HuH-7.5 (cell line): ENCODE measurements at places on chromosomes 4 and X.

GRCh38 chr4:5758741-5759140 is 47.7 kb downstream of the EVC start:
- no peak for DNase-seq

DNA sequence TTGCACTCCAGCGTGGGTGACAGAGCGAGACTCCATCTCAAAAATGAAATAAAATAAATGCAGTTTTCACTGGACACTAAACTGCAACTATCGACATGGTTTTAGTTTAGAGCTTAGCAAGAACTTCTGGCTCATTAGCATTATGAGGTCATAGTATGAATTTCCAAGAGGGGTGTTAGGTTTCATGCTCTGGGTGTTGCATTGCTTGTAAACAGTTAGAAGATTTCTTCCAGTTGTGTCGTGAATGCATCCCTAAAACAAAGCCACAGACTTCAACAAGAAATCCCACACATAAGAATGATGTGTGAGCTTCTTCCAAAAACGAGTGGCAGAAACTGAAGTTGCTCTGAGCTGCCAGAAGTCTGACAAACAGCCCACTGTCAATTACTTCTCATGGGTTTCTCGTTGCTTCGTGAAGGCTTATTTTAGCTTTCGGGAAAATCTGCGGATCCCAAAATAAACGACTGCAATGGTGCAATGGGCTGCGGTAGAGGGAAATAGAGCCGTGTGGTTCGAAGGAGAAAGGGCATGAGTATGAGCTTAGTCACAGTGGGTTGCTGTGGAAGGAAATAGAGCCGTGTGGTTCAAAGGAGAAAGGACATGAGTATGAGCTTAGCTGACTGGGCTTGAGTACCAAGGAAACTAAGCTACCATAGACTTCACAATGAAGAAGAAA is 354.9 kb downstream of the DHRSX start:
- DNase-seq, result no peak

- DNase-seq, result no peak
Measured at GRCh38 chr4:65658117-65658516, 12.2 kb downstream of the EPHA5 start.

DNA sequence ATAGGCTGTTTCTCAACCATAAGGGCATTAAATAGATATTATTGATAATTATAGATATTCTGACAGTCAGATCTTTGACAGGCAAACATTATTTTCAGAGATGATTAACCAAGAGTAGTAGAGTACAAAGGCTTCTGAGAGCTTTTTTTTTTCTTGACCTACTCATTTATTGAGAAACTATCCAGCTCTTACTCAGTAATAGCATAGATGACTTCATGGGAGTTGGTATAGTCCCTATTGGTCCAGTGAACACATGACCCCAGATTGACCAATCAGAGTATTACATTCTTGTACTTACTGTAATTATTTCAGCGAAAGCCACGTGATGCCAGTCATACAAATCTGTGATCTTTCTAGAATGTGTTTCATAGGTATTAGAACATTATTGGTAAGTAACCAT is 508.7 kb downstream of the FSTL5 start:
- DNase-seq, result no peak

- DNase-seq, result no peak
Measured at GRCh38 chr4:141155586-141155985, 22.3 kb upstream of the RNF150 start.

DNA sequence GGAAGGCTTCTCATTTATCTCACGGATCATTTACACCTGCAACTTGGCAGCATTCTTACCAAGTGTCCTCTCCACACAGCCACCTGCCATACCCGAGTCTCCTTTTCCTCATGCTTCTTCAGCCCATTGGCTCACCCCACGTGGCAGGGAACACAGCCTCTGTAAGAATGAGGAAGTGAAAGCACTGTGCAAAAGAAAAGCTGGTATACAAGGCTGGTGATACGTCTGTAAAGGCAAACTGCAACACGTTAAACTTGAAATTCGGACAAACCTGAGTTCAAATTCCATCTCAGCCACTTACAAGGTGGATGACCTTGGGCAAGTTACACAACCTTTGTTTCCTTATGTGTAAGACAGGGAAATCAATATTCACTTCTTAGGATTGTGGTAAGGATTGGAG is 164.0 kb upstream of the RASGEF1B start:
- DNase-seq, result no peak

DNA sequence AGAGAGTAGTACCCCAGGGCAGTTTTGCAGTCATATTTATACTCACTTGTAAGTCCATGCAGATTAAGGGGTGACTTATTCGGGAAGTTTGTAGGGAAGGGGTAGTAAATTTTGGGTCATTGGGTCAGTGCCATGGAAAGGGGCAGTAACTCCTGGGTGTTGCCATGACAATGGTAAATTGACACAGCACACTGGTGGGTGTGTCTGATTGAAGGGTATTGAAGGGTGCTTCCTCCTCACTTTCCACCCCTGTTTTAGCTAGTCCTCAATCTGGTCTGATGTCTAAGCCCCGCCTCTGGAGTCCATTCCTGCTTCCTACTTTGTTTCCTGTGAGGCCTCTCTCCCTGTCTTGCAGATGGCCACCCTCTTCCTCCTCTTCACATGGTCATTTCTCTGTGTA is 11.9 kb downstream of the ODAPH start:
- DNase-seq, result no peak

- DNase-seq, result no peak
Measured at GRCh38 chrX:18490806-18491555, 65.6 kb downstream of the CDKL5 start.

- DNase-seq, result no peak
Measured at GRCh38 chr4:83454686-83455085, 937 bp downstream of the HELQ start.

DNA sequence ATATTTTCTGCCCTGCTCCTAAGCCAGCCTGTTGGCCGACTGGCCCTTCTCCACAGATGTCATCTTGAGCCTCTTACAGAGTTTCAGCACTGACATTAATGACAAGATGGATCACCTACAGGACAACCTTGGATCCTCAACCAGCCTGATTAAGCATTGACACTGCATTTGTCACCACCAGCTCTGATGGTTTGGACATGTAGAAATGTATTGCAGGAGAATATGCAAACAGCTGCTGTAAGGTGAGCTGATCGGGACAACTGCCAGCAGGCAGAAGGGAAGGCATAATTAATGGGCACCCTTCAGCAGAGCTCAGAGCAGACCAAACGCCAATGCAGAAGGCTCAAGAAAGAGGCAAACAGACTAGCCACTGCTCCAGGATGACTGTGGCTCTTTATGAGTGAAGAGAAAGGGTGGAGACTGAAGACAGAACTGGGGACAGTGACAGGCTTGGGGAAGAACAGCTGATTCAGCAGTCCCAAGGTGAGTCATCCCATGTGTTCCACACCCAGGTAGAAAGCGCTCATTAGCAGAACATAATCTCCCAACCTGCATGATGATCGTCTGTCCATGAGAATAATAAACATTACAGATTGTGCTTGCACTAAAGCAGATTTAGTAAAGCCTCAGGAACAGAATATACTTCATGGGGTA is 6.7 kb downstream of the CORIN start:
- no peak for DNase-seq

GRCh38 chr4:77358315-77358928 is 201.4 kb downstream of the CCNG2 start:
- DNase-seq, result peak; percentile 10

GRCh38 chrX:3192835-3193234 is 151.6 kb downstream of the ARSF start:
- no peak for DNase-seq

DNA sequence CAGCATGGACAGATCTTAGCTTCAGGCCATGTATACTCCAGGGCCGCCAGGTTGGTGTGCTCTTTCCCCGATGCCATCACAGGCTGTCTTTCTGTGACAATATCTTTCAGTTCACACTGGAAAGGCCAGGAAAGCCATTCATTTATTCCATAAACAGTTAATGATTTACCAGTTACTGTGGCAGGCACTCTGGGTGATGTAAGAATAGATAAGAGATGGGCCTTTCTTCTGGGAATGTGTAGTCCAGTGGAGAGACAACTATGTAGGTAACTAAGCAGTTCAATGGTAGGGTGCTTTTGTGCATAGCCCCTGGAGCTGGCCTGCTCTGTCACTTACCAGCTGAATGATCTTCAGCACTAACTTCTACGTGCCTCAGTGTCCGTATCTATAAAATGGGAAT is 46.3 kb upstream of the LEF1 start:
- DNase-seq, result no peak

DNA sequence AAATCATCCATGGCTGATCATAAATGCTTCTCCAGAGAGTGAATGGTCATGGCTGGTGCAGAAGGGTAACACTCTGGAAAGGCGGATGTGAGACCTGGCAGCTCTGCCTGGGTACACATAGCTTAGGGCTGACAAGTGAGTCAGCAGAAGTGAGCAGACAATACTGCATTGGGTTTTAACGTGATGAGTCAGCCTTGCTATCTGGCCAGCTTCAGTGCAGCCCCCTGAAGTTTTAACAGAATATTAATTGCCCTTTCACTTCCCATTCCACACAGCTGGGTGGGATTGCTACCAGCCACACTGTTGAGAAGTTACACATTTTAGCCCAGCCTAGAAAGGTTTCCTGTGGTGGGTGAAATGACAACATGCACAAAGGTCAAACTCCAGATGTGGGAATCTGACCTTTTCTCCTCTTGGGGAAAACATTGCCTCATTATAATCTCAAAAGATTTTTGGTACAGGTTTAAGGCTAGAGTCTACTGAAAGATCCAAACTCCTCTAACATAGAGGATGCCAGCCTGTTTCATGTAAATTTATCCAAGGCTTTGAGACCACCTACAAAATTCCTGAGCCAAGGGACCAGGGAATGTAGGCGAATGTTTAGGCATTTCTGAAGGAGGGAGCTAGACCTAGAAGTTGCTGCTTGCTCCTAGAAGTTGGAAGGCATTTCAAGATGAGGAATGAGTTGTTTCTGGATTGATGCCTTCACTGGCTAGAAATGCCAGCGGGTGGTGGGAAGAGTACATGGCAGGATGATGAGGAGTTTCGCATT is 230.3 kb upstream of the PGRMC2 start:
- DNase-seq, result no peak

DNA sequence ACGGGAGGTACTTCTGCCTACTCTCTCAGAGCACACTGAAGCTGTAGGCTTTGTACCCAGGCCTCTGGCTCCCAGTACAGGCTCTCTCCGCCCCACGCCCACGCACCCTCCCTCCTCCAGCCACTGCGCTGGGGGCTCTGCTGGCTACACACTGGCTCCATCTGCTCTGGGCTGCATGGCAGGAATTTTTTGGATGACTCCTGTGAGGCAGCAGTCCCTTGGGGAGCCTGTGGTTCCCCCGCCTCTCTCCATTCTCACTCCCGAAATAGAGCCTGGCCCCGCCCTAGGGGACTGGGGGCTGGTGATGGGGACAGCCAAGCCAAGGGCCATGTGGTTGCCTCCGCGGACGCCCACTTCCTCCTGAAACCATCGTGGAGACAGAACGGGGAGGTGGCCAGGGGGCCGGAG is 58.1 kb upstream of the ADRA2C start:
- DNase-seq, result no peak

- DNase-seq, result no peak
Measured at GRCh38 chr4:70623323-70623722, 5.2 kb upstream of the ENAM start.

DNA sequence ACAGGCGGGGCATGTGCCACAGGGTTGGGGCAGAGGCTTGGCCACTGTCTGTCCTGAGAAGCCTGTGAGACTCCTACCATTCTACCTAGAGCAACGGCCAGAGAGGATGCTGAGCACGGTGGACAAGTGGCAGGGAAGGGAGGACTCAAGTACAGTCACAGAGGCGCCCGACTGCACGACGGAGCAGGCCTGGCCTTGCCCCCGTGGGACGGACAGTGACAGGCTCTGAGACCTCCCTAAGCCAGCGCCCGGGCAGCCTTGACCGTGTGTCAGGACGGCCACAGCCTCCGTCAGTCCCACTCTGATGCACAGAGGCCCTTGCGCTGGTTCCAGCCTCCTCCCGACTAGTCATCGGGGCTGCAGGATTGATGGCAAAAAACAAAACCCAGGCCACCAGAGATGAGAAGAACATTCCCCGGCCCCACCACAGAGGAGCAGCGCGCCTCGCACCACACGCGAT is 36.7 kb upstream of the MXD4 start:
- no peak for DNase-seq

- no peak for DNase-seq
Measured at GRCh38 chr4:87835197-87835596, 2.4 kb downstream of the MEPE start.

DNA sequence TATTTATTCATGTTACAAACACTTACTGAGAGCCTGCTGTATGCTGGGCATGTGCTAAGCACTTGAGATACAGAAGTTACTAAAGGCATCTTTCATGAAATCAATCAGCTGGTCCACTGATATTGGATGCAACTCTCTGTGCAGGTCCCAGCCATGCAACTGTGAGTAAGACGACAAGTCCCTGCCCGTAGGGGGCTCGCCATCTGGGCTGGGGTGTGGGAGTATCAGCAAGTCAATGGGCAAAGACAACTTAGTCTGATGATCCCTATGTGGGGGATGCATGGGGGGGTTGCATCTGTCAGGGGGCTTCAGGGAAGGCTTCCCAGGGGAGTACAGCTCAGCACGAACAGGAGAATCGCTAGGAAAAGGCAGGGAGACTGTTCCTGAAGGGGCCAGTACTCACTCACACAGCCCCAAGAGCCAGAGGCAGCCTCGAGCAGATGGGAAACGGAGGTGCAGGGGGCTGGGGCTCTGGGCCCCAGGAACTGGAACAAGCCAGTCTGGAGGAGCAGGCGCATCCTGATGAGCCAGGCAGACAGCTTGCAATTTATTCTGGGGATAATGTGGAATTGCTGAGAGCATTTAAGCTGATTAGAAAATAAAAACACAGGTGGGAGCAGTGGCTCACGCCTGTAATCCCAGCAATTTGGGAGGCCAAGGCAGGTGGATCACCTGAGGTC is 40.2 kb downstream of the CRMP1 start:
- DNase-seq, result no peak

DNA sequence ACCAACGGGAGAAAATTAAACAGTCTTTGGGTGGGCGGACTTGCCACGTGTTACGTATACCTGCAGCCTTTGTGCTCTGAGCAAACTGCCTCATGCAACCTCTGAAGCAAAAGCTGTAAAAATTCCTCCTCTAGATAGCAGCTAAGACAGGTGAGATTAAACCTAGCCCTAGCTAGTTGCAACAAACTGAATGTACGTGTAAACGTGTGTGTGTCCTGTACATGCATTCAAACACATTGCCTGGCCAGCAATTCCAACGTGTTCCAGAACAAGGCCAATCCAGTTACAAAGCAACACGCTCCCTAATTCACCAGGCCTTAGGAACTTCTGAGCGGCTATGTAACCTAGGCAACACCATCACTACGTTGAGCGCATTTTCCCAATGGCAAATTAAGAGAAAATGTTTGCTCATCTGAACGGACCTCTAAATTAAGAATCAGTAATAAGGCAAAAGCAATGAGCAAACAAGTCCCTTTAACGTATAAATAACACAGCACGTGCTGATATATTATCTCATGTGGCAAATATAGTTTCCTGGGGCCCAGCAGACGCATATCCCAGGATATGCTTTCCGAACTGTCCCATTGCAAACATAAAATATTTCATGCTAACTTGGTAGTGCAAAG is 792 bp downstream of the PPID start:
- no peak for DNase-seq

DNA sequence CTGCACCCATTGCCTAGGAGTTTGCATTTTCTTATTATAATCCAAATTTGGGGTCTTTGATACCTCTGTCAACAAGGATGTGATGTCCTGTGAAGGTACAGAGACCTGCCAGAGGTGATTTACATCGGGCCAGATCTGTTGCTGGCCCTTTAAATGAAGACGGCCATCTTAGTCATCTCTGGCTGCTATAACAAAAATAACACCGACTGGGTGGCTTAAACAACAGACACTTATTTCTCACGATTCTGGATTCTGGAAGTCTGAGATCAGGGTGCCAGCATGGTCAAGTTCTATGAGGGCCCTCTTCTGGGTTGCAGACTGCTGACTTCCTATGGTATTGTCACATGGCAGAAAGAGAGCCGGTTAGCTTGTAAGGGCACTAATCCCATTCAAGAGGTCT is 75.7 kb downstream of the F11 start:
- DNase-seq, result no peak
